ENCODE measurements at places on chromosomes 11 and 22. TPM values are rescaled to one million over a fixed set of nuclear protein-coding genes. Genes with fewer than 3 reads are reported as not detected.

DNA sequence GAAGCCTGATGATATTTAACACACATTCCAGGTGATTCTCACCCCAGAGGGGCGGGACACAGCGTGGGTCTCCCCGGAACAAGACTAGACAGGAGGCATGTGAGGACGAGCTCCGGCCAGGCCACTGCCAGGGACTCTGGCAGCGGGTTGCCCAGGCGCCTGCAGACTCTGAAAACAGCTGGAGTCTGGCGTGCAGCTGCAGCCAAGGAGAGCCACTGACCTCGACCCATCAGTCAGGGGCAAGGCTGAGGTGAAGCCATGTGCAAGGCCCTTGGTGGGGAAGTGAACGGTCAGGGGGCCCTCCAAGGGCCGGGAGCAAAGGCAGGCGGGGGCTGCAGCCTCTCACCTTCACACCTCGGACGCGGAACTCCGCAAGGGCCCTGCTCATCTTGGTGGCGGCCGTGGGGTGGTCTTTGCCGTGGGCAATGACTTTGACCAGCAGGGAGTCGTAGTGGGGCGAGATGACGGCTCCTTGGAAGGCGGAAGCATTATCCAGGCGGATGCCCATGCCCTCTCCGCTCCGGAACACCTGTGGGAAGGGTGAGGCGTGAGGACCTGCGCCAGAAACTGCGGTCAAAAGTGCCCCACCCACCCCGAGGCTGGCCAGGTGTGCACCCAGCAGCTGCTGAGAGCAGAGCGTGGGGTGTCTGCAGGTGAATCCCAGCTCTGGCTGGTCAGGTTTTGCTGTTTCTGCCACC, 6.7 kb downstream of the LRFN4 start:
- H3K27me3 ChIP-seq: no peaks in the 10 kb centered on the region
- H3K36me3 ChIP-seq: no peaks in the 10 kb centered on the region

DNA sequence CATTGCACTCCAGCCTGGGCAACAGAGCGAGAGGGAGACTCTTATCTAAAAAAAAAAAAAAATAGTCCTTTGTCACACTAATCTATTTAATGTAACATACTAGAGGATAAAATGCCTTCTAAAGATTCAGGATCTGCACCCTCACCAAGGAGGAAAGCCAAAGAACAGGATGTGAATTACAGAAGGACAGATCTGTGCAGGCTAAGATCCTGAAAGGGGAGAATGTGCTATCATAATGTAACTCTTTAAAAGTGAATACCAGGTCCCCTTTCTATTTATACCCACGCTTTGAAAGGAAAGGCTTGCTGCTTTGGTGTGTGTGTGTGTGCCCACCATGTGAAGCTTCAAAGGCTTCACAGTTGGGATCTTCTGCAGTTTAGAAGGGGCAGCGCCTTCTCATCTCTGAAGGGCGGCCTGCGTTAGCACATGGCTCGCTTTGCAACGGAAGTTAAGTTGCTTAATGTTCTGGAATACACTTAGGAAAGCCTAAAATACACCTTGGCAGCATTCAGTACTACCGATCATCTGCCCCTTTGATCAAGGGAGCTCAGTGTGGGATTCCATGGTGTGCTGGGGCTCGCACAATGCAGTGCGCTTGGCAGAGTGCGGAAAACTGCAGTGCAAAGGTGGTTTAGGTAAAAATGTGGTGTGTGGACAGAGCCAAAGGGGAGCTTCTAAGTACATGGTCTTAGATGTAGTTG, 6.8 kb downstream of the CECR2 start:
- peaks cover 3% of the 10 kb centered on the region for H3K4me1 ChIP-seq
- DNase-seq: no peak
- H3K27ac ChIP-seq: no peak overlapping the region
- H3K4me3 ChIP-seq: no peak overlapping the region

- no peak overlapping the region for H3K4me3 ChIP-seq
- no peak overlapping the region for H3K27ac ChIP-seq
- DNase-seq: no peak
- no peaks in the 10 kb centered on the region for H3K4me1 ChIP-seq
- no peaks in the 10 kb centered on the region for H3K36me3 ChIP-seq
These were observed 108.6 kb upstream of the ASPHD2 start for GRCh38 chr22:26320447-26320846.

OTOG gene
- not detected for total RNA-seq

GRCh38 chr11:2825889-2826678, 59.5 kb downstream of the CDKN1C start:
- no peak overlapping the region for H3K4me3 ChIP-seq
- DNase-seq: no peak
- no peak overlapping the region for H3K27ac ChIP-seq
- H3K36me3 ChIP-seq: peaks cover 17% of the 10 kb centered on the region
- H3K27me3 ChIP-seq: no peaks in the 10 kb centered on the region
- no peaks in the 10 kb centered on the region for H3K4me1 ChIP-seq

DNA sequence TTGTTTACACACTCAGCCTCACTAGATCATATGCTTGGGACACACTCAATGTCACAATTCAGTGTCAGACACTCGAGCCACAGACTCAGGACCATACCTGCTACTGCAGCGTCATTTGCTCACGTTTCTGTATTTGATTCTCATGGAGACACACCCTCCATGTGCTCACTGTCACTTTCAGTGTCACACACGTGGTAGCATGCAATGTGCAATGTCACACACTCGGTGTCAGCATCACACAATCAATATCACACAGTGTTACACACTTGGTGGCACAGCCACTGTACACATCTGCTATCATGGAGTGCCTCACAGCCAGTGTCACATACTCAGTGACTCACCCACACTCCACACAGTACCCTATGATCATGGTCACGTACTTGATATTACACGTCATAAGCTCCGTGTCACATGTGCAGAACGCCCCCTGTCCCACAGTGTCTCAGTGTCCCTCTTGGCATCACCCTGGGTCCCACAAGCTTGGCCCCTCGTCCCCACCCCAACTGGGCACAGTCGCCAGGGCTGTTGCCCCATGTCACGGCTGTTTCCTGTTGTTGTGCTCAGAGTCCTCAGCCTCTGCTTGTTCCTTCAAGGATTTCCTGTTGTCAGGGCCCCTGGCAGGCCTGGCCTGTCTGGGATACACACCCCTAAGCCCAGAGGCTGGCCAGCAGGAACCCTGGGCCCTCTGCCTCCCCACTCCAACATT, 49.6 kb downstream of the PDE2A start:
- no peak overlapping the region for H3K4me3 ChIP-seq
- H3K36me3 ChIP-seq: no peaks in the 10 kb centered on the region
- no peak for DNase-seq
- H3K27ac ChIP-seq: peak overlapping the region; percentile 9

ACO2 gene
- 72.2 TPM for total RNA-seq

DNA sequence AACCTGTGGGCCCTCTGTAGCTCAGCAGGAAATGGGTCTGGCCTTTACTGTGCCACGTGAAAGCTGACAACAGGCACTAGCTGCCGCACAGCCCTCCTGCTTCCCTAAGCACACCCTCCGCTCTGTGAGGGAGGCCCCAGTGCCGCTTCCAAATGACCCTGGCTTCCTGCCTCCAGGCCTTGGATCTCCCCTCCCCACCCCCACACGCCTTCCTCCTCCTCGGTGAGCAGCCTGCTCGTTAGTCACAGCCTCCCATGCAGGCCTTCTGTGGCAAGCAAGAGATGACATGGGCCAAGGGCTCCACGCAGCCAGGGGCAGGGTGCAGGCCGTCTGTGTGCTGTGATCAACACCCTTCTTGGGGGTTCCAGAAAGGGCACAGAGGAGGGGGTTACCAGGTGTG, 15.3 kb upstream of the RASL10A start:
- H3K4me1 ChIP-seq: no peaks in the 10 kb centered on the region
- H3K4me3 ChIP-seq: no peak overlapping the region
- no peak overlapping the region for H3K27ac ChIP-seq
- DNase-seq: no peak
- peaks cover 17% of the 10 kb centered on the region for H3K36me3 ChIP-seq
- no peaks in the 10 kb centered on the region for H3K27me3 ChIP-seq

DNA sequence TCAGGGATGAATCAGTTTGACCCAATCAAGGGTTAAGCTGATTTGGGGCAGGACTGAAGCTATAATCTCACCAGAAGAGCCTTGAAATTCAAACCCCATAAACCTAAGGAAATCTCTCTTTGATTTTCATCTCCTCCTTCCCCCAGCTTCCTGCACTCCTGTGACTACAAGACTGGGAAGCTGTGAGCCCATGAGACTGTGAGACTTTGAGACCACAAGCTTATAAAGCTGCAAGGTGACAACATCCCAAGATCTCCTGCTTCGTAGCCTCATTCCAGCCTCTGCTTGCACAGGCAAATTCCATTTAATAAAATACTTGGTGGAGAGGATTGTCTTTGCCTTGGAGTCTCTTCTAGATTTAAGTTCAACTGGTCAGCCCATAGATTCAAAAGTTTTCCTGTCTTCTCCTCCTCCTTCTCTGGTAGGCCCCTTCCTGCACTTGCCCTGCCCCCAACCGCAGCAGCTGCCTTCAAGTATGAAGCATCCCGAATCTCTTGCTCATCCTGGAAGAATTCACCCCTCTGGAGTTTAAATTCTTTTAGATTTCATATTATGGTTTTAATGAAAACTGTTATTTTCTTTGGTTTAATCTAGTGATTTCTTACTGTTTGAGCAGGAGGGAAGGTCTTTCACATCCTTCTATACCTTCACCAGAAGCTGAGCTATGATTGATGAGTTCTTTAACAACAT, 42.1 kb downstream of the PAMR1 start:
- peaks cover 57% of the 10 kb centered on the region for H3K27me3 ChIP-seq
- H3K4me1 ChIP-seq: no peaks in the 10 kb centered on the region
- no peak overlapping the region for H3K4me3 ChIP-seq

TNRC6B gene
- total RNA-seq: 55.0 TPM

DNA sequence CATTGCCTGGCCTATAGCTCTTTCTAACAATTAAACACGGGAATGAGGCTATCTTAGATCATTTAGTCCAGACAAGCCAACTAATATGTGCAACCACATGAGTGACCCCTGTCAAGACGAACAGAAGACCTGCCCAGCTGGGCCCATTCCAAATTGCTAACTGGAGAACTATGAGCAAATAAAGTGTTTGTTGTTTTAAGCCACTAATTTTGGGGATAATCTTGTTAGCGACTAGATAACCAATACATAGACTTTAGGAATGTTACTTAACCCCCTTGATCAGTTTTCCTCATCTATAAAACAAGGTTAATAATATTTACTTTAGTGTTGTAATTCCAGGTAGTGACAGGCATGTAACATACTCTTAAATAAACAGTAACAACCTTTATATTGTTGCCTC, 848.3 kb downstream of the METTL15 start:
- H3K36me3 ChIP-seq: no peaks in the 10 kb centered on the region
- no peaks in the 10 kb centered on the region for H3K27me3 ChIP-seq
- H3K27ac ChIP-seq: no peak overlapping the region

DNA sequence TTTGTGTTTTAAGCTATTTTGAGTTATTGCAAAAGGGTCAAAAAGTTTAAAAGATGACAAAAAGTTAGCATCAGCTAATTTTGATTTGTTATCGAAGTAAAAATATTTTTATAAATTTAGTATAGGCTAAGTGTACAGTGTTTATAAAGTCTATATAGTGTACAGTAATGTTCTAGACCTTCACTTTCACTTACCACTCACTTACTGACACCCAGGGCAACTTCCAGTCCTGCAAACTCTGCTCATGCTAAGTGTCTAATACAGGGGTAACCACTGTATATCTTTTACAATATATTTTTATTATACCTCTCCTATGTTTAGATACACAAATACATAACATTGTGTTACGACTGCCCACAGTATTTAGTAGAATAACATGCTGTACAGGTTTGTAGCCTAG, 59.7 kb downstream of the PDGFD start:
- no peaks in the 10 kb centered on the region for H3K4me1 ChIP-seq
- H3K4me3 ChIP-seq: no peak overlapping the region
- no peaks in the 10 kb centered on the region for H3K36me3 ChIP-seq

PKP3 gene
- not detected for total RNA-seq

KRTAP5-1 gene
- total RNA-seq: not detected

GRCh38 chr11:1260023-1260501, 37.2 kb downstream of the MUC5B start:
- H3K4me3 ChIP-seq: no peak overlapping the region
- H3K4me1 ChIP-seq: peaks cover 15% of the 10 kb centered on the region
- H3K36me3 ChIP-seq: peaks cover 5% of the 10 kb centered on the region
- no peak overlapping the region for H3K27ac ChIP-seq
- no peaks in the 10 kb centered on the region for H3K27me3 ChIP-seq

CCDC73 gene
- total RNA-seq: not detected

DNA sequence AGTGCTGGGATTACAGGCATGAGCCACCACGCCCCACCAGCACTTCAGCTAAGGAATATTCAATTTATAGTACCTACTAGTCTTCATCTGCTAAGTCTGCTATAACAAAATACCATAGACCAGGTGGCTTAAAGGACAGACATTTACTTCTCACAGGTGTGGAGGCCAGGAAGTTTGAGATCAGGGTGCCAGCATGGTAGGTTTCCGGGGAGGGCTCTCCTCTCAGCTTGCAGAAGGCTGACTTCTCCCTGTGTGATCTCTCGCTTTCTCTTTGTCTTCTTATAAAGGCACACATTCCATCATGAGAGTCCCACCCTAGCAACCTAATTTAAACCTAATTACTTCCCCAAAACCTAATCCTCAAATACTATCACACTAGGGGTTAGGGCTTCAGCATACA, 433.0 kb downstream of the INSC start:
- no peak overlapping the region for H3K27ac ChIP-seq
- H3K4me1 ChIP-seq: no peaks in the 10 kb centered on the region
- no peaks in the 10 kb centered on the region for H3K27me3 ChIP-seq
- H3K36me3 ChIP-seq: no peaks in the 10 kb centered on the region
- no peak for DNase-seq

DNA sequence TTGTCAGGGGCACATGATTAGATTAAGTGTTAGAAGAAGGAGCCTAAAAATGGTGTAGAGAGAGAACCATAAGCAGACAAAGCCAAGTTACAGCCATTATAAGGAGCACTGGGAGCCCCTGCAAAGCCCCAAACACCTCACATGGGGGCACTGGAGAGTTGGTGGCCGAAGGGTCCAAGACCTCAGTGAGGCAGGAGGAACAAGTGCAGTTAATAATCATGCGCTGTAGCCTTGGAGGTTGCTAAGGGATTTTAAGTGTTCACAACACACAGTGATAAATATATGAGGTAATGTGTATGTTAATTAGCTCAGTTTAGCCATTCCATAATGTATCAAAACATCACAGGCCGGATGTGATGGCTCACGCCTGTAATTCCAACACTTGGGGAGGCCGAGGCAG, 54.4 kb upstream of the JAM3 start:
- no peak overlapping the region for H3K27ac ChIP-seq
- H3K27me3 ChIP-seq: peaks cover 71% of the 10 kb centered on the region
- H3K4me1 ChIP-seq: no peaks in the 10 kb centered on the region
- no peaks in the 10 kb centered on the region for H3K36me3 ChIP-seq
- no peak for DNase-seq

Data from activated CD4-positive, alpha-beta memory T cell treated with anti-CD3 and anti-CD28 coated beads, Interleukin-2, amount 10 ng/mL, durations not matched to agents 7 days and 5 days (primary cell).